ENCODE measurements at places on chromosomes 2 and 18. TPM values are rescaled to one million over a fixed set of nuclear protein-coding genes. Genes with fewer than 3 reads are reported as not detected.

The PRSS56 gene
- not detected for total RNA-seq

The GPC1 gene
- 56.9 TPM for total RNA-seq

- no peak for DNase-seq
Measured at GRCh38 chr2:160298960-160299359, 98.9 kb upstream of the ITGB6 start.

DNA sequence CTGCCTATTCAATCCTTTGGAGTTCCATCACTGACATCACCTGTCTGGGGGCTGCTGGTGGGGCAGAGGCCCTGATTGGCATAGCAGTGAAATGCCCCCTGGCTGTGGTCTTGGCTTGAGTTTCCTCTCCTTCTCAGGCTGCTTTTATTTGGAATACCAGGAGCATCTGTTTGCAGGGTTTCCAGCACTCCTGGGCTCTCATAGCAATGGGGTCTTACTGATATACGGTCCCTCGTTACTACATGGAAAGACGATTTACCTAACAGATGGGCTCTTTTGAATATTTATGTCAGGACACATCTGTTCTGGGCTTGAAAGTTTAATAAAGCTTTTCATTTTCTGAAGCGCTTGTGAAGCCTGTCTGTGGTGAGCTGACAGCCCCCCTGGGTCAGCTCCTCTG lies 230.3 kb downstream of the SLC4A3 start:
- DNase-seq = no peak

DNA sequence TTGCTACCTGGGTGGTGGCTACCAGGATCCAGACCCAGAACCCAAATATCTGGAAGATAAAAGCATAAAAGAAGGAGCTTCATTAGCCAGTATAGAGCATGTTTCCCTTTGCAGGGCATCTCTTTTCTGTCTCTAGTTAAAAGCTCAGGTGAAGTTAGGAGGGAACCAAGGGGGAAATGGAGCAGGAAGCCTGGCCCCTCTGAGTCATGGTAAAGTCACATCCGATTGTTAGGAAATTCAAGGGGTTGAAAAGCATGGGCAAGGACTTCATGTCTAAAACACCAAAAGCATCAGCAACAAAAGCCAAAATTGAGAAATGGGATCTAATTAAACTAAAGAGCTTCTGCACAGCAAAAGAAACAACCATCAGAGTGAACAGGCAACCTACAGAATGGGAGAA lies 126.9 kb downstream of the RPIA start:
- no peak for DNase-seq

Data from GM23338 (cell line).